ELF-1 (cell line): ENCODE measurements at places on chromosomes 6 and 20.

- no peak for DNase-seq
Observed at GRCh38 chr6:53412021-53412715, 63.4 kb upstream of the ELOVL5 start.

- no peak for DNase-seq
Observed at GRCh38 chr6:55937261-55937947, 62.0 kb upstream of the BMP5 start.

- no peak for DNase-seq
Observed at GRCh38 chr6:139985236-139985815, 610.9 kb upstream of the CITED2 start.

- no peak for DNase-seq
Observed at GRCh38 chr6:167734662-167735083, 92.0 kb upstream of the AFDN start.

DNA sequence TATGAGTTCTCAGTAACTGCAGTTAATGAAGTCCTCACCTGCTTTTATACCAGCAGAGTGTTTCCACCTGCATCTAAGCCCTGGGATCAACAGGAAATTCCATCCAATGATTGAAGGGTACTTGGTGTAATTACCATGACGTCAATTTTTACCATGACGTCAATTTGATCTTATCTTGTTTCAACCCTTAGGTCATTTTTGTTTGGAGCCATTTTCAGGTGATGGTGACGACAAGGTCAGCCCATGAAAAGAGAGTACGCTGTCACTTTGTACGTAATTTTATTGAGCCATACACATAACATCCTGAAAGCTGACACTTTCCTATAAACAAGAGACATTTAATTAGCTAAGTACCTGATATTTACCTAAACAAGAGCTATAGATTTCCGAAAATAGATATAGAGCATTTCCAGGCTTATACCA, at the start of gene CGA:
CGA (minus strand) TSS at position 20 of the 423 bp plus-strand sequence. CDS start 6,906 bp downstream, outside the sequence.
- DNase-seq = peak; percentile 13

DNA sequence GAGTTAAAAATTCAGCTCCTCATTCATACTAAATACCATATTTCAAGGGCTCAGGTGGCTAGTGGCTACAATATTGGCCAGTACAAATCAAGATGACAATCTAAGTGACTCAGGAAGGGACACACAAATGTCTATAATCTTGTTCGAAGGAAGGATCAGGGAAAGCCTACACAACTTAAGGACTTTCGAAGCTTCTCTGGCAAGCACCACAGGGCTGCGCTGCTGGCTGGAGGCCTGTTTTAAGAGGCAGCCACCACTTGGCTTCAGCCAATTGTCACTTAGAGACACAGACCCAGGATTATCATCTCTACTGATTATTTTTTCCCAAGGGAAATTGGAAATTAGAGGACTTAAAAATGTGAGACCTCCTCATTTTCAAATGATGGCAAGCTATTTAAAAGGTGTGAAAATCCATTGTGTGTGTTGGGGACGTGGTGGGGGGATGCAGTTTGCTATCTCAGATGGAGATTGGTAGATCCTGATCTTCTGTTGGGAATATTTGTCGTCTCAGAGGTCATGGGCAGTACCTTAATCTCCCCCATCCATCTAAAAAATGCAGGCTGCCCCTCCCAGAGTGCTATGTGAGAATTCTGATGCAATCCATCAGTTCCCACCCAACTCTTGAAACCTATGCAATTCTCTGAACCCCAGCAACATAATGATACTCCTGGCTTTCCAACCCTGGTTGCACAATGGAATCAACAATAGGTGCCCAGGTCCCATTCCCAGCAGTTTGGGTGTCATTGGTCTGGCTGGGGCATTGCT, 11.3 kb downstream of the ARHGAP40 start:
- DNase-seq = no peak

DNA sequence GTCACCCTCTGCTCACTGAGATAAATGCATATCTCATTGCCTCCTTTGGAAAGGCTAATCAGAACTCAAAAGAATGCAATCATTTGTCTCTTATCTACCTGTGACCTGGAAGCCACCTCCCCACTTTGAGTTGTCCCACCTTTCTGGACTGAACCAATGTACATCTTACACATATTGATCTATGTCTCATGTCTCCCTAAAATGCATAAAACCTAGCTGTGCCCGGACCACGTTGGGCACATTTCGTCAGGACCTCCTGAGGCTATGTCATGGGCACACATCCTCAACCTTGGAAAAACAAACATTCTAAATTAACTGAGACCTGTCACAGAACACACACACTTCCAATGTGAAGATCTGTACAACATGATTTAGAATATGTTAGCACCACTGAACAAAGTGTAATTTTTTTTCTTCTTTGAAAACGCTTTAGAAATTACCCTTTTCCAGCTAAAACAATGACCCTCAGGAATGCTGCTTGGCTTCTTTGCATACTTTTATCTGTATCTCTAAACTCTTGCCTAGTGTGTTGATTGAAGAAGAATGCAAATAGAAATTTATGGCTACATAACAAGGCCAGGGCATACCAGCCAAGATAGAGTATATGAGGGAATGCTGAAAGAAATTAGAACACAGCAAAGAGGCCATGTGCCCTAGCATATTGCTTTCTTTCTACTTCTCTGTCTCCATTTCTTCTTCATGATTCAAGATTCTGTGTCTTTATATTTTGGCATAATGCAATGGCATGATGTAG, 84.6 kb upstream of the DST start:
- no peak for DNase-seq

GRCh38 chr20:23874747-23875146, 4.8 kb downstream of the CST5 start:
- no peak for DNase-seq

DNA sequence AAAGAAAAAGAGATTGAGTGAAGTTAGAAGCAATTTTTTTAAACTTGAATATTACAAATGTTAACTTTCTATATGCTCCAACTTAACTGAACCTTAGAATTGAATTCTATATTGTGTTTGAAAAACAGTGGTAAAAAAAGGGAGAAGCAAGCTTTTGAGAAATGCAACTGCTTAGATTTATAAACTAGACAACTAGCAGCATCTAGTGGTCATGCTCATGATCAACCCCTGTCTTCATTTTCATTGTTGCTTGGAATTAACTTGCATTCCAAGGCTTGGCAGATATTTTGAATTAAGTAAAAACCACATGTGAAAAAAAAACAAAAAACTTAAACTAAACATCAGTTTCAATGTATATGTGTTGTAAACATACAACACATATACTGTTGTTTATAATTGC, 113.1 kb downstream of the C6orf58 start:
- no peak for DNase-seq

- no peak for DNase-seq
Observed at GRCh38 chr20:35290186-35290886, 1.9 kb downstream of the FAM83C start.

GRCh38 chr6:44446626-44447300, 59.3 kb downstream of the CDC5L start:
- no peak for DNase-seq

DNA sequence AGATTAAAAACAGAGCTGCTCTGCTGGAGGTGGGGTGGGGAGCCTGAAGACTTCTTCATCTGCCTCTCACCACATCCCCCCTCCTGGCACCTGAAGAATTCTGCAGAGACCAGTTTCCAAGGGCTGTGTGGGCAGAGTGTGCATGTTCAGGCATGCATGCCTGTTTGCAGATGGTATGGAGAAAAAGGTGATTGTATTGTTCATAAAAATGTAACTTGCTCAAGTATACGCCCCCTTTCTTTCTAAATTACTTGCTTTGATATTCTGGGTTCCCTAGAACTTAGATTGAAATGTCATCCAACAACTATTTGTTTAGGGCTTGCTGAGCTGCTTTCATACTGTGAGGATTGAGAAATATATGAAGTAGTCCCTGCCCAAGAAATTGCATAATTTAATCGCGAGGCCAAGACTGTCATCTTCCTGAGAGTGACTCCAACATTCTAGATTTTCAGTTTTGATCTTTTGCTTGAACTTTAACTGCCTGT, 83.6 kb downstream of the LCA5 start:
- DNase-seq = no peak

GRCh38 chr6:78380541-78380940, 486.8 kb upstream of the IRAK1BP1 start:
- DNase-seq = no peak

- no peak for DNase-seq
Observed at GRCh38 chr6:160368670-160369069, 20.5 kb downstream of the SLC22A3 start.

DNA sequence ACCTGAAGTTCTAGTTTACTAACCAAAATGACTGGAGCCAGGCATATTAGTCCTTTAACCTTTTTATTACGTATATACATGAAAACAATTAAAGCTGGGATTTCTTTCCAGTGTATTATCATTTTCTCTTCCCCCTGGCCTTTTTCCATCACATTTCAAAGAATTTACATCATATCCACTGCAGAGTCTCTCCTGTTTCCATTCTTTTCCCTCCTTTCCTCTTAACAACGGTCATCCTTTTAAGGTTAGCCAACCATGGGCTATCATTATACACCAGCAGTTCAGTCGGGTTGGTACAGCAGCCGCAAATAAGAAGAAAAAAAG, 104.6 kb downstream of the TFAP2A start:
- DNase-seq = no peak

DNA sequence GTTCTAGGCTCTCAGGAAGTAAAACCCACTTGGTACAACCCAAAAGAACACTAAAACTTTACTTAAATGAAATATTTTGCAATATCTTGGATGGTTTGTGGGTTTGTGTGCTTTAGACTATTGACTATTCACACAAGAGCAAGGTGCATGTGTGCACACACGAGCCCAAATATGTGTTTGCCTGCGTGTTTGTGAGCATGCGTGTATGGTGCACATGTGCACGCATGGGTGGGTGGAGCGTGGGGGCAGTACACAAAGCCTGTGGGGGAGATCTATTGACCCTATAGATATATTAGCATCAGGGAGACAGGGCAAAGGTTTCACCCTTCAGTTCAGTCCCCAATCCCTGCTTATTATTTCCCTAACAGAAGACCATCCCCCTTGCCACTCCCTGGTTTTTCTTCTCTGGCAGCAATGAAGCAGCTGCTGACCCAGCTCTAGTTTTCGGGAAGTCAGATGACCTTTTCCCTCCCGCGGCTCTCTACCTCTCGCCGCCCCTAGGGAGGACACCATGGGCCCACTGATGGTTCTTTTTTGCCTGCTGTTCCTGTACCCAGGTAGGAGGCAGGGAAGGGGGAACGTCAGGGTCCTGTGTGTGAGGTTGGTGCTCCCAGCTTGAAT, at the start of gene C2:
C2 (plus strand) TSS at position 476 of the 621 bp plus-strand sequence; CDS start at position 512, 36 bp downstream.
- no peak for DNase-seq

DNA sequence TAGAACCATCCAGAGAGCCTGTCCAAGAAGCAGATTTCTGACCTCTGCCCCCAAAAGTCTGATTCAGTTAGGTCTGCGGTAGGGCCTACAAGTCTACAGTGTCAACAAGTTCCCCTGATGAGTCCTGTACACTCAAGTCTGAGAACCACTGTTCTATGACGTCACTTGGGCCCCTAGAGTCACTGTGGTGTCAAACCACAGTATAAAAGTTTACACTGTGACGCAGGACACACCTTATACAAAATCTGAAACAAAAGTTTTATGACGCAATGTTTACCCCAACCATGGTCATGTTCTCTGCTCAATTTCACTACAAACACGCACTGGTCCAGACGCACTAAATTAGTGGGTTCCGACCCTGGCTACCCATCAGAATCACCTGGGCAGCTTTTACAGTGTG, 17.9 kb downstream of the SLA2 start:
- DNase-seq = no peak

- peak; percentile 45 for DNase-seq
Observed at GRCh38 chr20:34525709-34526416, 9.6 kb downstream of the DYNLRB1 start.

- DNase-seq = no peak
Observed at GRCh38 chr6:95780037-95780436, 202.7 kb downstream of the MANEA start.

- DNase-seq = no peak
Observed at GRCh38 chr20:24646321-24646720, 176.9 kb downstream of the SYNDIG1 start.

- no peak for DNase-seq
Observed at GRCh38 chr6:76814496-76815458, 648.5 kb downstream of the HTR1B start.
